ENCODE measurements at places on chromosomes 3 and 15.

GRCh38 chr3:181358562-181358961, 353.2 kb upstream of the SOX2 start:
- no peak overlapping the region for H3K27ac ChIP-seq
- no peaks in the 10 kb centered on the region for H3K36me3 ChIP-seq
- H3K4me1 ChIP-seq = no peaks in the 10 kb centered on the region
- H3K27me3 ChIP-seq = peaks cover 12% of the 10 kb centered on the region

- DNase-seq = no peak
- H3K27ac ChIP-seq = no peak overlapping the region
- peaks cover 18% of the 10 kb centered on the region for H3K4me1 ChIP-seq
- no peak overlapping the region for H3K4me3 ChIP-seq
- no peaks in the 10 kb centered on the region for H3K27me3 ChIP-seq
Measured at GRCh38 chr3:105747696-105748095, 121.1 kb downstream of the CBLB start.

GRCh38 chr3:72086042-72086742, 301.2 kb upstream of the PROK2 start:
- H3K27ac ChIP-seq = no peak overlapping the region
- DNase-seq = no peak
- H3K27me3 ChIP-seq = peaks cover 23% of the 10 kb centered on the region
- no peaks in the 10 kb centered on the region for H3K36me3 ChIP-seq
- peaks cover 17% of the 10 kb centered on the region for H3K4me1 ChIP-seq
- H3K4me3 ChIP-seq = no peak overlapping the region

DNA sequence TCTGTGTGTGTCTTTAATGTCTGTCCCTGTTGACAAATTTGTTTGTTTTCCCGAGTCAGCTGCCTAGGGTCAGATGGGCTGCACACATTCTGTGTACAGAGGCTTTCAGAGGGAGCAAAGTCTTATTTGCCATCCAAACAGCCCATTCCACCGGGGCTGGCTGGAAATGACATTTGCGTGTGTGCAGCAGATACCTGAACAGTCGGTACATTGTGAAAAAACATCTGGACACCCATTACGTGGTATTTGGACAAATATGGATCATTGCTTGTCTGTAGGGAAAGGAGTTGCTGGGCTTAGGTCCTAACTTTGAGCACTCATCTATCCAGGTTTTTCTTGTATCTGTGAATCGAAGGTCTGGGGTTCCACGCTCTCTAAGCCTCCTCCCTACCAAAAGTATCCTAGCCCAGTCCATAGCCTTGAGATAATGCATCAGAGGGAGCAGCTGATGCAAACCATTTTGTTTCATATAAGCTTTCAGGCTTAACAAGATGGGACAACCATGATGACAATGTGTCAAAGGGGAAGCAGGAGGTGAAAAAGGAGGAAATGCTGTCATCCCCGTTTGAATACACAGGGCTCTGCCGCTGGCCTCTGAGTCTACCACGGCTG, 22.2 kb upstream of the CMTM8 start:
- no peaks in the 10 kb centered on the region for H3K4me1 ChIP-seq
- no peaks in the 10 kb centered on the region for H3K36me3 ChIP-seq
- no peak overlapping the region for H3K27ac ChIP-seq
- DNase-seq = no peak

DNA sequence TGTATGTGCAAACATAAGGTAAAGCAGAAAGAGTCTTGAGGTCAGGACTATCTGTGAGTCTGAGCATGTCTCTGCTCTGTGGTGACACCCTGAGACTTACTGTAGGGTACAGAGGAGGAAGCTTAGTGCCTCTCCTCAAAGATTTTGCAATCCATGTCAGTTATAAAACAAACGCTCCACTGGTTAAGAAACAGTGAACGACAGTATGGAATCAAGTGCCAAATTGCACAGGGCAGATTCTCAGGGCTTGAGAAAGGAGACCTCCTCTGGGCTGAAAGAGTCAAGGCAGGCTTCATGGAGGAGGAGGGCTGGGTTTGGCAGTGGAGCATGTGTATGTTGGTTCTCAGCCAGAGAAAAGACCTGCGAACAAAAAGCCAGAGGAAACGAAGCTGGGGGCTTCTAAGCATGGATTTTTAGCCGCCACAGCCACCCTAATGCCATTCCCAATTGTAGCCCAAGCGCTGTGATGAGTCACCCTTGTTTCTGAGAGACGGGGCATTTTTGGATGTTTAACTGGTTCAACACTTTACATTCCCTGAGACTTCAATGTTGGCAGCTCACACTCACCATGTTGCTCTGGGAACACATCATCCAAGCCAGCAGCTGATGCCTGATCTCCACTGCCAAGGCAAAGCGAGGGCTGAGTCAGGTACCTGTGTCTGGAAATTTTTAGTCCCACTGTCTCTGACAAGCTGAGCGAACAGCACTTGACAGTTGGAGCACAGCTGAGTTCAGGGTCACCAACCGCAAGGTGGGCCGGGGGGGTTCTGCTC, 3.4 kb upstream of the DGKG start:
- DNase-seq = no peak
- peaks cover 7% of the 10 kb centered on the region for H3K4me1 ChIP-seq
- H3K27me3 ChIP-seq = peaks cover 98% of the 10 kb centered on the region
- H3K4me3 ChIP-seq = no peak overlapping the region

- peak overlapping the region; percentile 26 for H3K4me3 ChIP-seq
- no peaks in the 10 kb centered on the region for H3K4me1 ChIP-seq
- no peaks in the 10 kb centered on the region for H3K36me3 ChIP-seq
- H3K27ac ChIP-seq = no peak overlapping the region
Measured at GRCh38 chr3:127304121-127304744, 16.4 kb upstream of the PRR20G start.

DNA sequence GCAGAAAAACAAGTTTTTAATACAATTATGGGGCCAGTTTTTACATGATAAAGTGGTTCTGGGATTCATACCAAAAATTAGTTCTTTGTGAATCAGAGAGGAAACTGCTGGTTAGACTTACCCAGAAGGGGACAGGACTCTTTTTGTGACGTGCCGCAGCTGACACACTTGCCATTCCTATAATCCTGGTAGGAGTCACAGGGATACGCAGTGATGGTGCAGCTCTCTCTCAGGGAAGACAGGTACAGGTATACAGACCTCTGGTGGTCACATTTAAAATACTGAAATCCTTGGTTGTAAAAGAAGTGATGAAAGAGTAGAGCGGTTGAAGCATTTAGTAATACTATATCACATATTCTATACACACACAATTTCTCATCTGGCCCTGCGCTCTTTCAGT, 20.2 kb upstream of the TMEM41A start:
- DNase-seq = no peak
- H3K36me3 ChIP-seq = no peaks in the 10 kb centered on the region
- no peak overlapping the region for H3K4me3 ChIP-seq
- H3K4me1 ChIP-seq = no peaks in the 10 kb centered on the region
- H3K27ac ChIP-seq = no peak overlapping the region
- peaks cover 65% of the 10 kb centered on the region for H3K27me3 ChIP-seq

GRCh38 chr15:70053001-70053715, 44.6 kb downstream of the TLE3 start:
- H3K27me3 ChIP-seq = no peaks in the 10 kb centered on the region
- no peak overlapping the region for H3K27ac ChIP-seq
- DNase-seq = no peak

- DNase-seq = no peak
- H3K27ac ChIP-seq = no peak overlapping the region
- peaks cover 32% of the 10 kb centered on the region for H3K36me3 ChIP-seq
- no peak overlapping the region for H3K4me3 ChIP-seq
Measured at GRCh38 chr3:125257536-125257935, 45.0 kb upstream of the SLC12A8 start.

DNA sequence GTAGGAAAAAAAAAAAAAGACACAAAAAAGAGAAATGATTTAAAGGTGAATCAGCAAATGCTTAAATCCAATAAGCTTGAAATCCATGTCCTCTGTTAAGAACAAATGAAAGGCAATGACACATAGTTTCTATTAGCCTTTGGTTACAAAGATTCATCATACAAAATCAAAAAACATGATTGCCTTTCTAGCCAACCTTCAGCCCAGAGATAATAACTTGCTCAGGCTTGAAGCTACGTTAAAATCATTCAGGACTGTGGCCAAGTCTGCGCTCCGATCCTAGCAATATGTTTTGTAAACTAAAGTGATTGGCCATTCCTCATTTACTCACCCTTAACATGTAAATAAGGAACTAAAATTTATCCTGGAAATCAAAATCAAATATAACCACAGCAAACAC, 556.7 kb downstream of the FGF12 start:
- H3K36me3 ChIP-seq = no peaks in the 10 kb centered on the region
- H3K27ac ChIP-seq = no peak overlapping the region
- DNase-seq = no peak
- no peaks in the 10 kb centered on the region for H3K4me1 ChIP-seq
- no peaks in the 10 kb centered on the region for H3K27me3 ChIP-seq

- H3K36me3 ChIP-seq = peaks cover 5% of the 10 kb centered on the region
- peak overlapping the region; percentile 30 for H3K4me3 ChIP-seq
- peaks cover 11% of the 10 kb centered on the region for H3K27me3 ChIP-seq
- H3K4me1 ChIP-seq = peaks cover 38% of the 10 kb centered on the region
- H3K27ac ChIP-seq = no peak overlapping the region
- no peak for DNase-seq
Measured at GRCh38 chr3:50334339-50335075, 6.1 kb downstream of the RASSF1 start.

- H3K4me3 ChIP-seq = peak overlapping the region; percentile 97
- peaks cover 13% of the 10 kb centered on the region for H3K36me3 ChIP-seq
- DNase-seq = no peak
- peaks cover 59% of the 10 kb centered on the region for H3K4me1 ChIP-seq
Measured at GRCh38 chr3:52277972-52278509, 408 bp downstream of the WDR82 start.

- H3K27me3 ChIP-seq = no peaks in the 10 kb centered on the region
- no peak for DNase-seq
- no peak overlapping the region for H3K27ac ChIP-seq
- no peaks in the 10 kb centered on the region for H3K36me3 ChIP-seq
- peaks cover 3% of the 10 kb centered on the region for H3K4me1 ChIP-seq
Measured at GRCh38 chr15:52434885-52435284, 93.8 kb downstream of the MYO5A start.

DNA sequence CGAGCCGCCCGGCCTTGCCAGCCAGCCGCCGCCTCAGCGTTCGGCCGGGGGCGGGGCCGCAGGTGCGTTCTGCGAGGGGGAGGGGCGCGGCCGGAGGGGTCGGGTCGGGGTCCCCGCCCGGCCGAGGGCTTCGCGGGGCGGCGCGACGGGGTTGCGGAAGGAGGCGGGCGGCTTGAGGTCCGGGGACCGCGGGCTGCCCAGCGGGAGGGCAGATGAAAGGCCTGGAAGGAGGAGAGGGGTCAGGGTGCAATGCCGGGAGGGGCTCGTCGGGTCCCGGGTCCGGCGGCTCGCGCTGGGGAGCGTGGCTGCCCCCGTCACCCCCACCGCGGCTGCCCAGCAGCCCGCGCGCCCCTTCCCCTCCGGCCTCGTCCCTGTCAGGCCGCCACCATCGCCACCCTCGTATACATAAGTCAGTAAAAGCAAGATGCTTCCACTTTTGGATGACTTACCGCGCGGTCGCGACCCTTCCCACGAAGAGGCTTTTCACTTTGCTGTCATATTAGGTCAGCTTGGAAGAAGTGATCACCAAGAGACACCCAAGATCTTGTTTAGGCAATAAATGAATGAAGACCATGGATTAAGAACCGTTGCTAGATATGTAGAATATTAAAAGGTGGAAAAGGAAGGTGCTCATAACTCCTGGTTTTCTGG, 620 bp upstream of the ANP32A start:
- no peaks in the 10 kb centered on the region for H3K27me3 ChIP-seq
- peak overlapping the region; percentile 86 for H3K4me3 ChIP-seq
- DNase-seq = no peak
- H3K4me1 ChIP-seq = peaks cover 27% of the 10 kb centered on the region
- peak overlapping the region; percentile 31 for H3K27ac ChIP-seq

Data from mesothelial cell of epicardium (in vitro differentiated cells).